Stimulated activated CD8-positive, alpha-beta memory T cell treated with anti-CD3 and anti-CD28 coated beads, Interleukin-4, amount 100 ng/mL, for 1 hour (primary cell): ENCODE measurements at places on chromosomes 5 and 9.

DNA sequence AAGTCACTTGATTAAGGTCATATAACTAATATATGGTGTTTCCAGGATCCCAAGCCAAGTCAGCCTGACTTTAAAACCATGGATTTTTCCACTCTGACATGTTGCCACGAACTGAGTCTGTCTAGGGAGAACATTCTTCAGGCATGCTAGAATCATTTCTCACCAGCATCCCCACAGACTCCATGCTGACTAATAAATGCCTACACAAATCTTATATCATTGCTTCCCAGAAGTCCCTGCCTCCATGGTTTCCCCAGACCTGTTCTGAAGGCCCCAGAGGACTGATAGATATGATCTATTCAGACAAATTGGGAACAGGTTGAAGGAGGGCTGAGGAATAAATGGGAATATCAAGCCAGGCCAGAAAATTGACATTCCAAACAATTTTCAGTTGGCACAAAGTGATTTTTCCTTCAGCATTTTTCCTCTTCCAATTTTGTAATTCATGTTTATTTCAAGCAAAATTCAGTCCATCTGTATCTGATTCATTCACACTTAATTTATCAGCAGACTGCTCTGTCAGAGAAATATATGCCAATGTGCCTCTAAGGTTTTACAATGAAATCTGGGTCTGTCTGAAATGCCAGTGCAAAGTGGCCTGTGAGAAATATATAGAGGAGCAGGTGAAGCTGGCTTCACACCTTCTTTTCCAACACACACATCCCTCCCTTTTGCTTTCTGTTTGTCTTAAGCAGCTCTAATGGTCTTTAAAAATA, 413.6 kb upstream of the TNC start:
- no peak for DNase-seq

- no peak for DNase-seq
These were observed 50.1 kb downstream of the AMBP start for GRCh38 chr9:114027863-114028465.

- DNase-seq = no peak
These were observed at the start of gene GPR150 for GRCh38 chr5:95620030-95620869. GPR150 (plus strand) TSS chr5:95620087; CDS start chr5:95620276, 189 bp downstream.

- no peak for DNase-seq
These were observed 29.0 kb downstream of the TAS2R1 start for GRCh38 chr5:9601055-9601739.

DNA sequence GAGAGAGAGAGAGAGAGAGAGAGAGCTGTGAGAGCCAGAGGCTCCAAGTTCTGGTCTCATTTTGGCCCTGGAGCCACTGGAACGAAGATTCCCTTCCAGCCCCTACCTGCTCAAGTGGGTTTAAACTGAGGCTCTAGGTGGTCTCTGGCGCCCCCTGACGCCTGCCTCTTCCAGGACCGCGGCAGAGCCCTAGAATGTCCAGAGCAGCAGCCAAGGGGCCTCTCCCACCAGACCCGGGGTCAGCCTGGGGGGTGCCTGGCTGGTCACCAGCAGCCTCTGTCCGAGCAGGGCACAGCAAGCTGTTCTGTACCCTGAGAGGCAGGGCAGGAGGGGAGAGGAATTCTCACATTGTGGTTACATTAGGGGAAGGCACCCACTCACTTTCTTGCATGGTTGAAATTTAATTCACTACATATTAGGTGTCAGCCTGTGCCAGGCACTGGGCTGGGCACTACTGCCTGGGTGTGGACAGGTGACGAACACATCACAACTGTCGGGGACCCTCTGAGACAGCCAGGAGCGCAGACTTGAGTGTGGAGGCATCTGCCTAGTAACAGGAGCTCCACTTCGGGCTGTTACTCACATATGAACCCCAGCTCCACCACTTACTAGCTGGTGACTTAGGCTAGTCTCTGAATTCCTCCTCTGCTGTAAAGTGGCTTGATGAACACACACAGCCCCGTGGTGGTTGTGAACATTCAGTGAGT, 44.5 kb downstream of the AMBP start:
- DNase-seq = no peak

DNA sequence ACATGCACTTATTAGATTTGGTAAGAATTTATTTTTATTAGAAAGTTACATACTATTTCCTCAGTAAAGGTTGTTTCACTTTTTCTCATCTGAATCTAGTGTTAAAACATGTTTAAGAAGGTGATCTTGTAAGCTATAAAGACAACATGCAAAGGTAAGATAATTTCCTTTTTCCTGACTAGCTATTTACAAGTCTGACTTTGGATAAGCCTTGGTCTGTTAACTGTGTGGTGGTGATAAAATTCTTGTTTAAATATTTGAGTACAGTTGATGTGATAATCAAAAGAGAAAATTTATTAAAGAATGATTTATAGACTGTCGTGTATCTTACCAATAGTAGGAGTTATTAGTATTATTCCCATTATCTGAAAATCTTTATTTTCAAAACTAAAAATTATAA, 36.9 kb upstream of the GPR21 start:
- no peak for DNase-seq

- DNase-seq = no peak
These were observed 66.5 kb downstream of the SEMA5A start for GRCh38 chr5:9479361-9479760.

DNA sequence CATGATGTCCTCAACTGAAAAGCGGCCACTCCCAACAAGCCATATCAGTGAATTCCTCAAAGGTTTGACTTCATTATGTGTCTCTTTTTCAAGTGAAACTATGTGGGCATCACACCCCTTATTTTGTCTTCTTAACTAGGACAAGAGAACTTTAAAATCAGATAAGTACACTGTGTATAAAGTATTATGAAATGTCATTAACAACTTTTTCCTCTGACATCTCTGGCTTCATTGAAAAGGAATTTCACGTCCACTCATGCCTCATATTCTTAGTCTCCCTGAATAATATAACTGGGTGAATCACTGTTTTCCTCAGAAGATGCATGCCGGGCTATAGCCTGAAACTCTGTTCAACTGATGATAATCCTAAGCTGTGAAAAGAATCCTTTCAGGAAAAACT, 415.8 kb downstream of the ACTL7B start:
- DNase-seq = no peak

DNA sequence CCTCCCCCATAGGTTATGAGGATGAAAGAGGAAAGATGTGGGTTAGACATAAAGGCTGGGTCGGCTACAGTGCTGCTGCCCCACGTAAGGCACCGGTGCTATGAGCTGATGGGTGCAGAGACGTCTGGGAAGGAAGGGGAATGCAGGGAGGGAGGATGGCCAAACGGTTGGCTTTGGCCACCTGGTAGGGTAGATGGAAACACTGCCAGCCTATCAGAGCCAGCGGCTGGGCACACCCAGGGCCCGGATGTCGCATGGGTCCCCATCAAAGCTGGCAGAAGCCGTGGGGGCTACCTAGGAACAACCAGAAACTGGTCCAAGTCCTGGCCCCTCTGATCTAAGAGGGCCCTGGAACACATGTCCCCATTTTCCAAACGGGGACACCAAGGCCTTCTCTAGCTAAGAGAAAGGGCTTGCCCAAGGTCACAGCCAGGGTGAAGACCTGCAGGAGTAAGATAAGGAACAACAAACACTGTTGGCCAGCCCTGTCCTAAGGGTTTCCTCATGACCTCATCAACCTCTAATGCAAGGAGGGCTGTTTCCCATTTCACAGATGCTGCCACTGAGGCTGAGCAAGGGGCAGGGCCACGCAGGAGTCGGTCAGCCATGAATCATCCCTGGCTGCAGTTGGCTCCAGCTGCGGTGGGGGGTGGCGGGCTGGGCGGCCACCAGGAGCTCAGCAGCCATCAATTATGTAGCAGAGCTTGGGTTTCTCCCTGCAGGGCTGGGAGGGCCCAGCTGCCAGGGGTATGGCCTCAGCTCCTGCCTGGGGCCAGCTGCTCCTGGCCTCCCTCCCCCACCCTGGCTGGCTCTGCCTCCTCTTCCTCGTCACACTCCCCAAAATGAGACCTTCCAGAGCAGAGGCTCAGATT, 4.9 kb downstream of the SH3GLB2 start:
- DNase-seq = no peak

- DNase-seq = no peak
These were observed 199.6 kb downstream of the KCTD16 start for GRCh38 chr5:144370273-144370672.

DNA sequence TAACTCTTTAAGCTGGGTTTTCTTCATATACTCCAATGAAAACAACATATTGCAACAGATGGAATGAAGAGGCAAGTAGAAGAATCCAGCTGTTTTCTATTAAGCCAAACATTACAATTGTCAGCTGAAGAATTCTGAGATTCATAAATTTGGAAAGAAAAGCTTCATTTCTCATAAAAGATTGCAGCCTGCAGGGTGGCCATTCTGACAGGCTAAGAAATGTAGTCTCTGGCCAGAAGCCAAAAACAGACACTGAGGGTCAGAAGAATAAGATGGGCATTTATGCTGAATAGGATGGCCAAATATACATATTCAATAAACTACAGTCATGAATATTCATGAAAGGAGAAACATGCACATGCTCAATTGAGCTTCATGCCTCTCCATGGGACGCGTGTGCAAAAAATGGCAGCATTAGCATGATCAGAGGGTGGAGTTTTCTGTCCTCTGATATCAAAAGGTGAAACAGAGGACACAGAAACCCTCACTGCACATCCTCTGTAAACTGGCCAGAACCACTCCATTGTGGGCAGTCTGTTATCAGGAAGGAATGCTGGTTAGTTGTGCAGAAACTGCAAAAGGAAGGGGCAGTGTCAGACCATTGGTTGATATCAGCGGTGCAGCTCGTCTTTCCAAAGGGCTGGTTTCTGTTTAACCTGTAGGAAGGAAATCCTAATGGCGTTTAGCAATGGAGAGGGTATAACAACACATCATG, 50.2 kb downstream of the FXN start:
- DNase-seq = no peak

DNA sequence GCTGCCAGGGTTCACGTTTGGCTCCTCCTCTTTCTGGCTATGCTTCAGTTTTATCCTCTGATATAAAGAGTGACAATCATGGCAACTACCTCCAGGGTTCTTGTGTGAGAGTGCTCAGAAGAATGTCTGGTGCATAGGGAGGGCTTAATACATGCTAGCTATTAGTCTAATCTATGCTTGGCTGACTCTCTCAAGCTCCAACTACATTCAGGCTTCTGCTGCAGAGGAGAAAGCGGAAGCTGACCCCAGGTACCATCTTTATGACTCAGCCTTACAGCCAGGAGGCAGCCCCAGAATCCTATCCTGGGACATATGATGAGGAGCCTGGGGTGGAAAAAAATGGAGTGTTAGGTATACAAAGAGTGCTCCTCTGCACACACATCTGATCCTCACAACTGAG, 32.1 kb upstream of the RASGRF2 start:
- DNase-seq = no peak

GRCh38 chr9:129962889-129963703, 79.9 kb downstream of the FNBP1 start:
- peak; percentile 52 for DNase-seq

DNA sequence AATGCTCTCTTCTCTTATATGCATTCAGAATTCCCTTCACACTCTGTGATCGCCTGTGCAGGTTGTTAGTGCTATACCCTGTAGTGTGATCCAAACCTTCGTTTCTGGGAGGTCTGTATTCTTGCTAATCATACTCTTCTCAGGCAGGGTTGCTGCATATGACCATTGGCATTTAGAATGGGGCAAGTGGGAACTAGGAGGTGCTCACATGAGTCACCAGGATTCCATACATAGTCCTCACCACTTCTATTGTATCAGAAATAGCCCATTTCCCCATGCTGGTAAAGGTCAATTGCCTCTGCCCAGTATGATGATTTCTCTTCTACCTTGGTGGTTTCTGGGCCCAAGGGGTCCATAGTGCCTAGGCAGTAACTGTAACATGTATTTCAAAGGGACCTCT, 443.5 kb upstream of the CDH6 start:
- DNase-seq = no peak

- no peak for DNase-seq
These were observed 356.1 kb downstream of the SPOCK1 start for GRCh38 chr5:137142764-137143605.

DNA sequence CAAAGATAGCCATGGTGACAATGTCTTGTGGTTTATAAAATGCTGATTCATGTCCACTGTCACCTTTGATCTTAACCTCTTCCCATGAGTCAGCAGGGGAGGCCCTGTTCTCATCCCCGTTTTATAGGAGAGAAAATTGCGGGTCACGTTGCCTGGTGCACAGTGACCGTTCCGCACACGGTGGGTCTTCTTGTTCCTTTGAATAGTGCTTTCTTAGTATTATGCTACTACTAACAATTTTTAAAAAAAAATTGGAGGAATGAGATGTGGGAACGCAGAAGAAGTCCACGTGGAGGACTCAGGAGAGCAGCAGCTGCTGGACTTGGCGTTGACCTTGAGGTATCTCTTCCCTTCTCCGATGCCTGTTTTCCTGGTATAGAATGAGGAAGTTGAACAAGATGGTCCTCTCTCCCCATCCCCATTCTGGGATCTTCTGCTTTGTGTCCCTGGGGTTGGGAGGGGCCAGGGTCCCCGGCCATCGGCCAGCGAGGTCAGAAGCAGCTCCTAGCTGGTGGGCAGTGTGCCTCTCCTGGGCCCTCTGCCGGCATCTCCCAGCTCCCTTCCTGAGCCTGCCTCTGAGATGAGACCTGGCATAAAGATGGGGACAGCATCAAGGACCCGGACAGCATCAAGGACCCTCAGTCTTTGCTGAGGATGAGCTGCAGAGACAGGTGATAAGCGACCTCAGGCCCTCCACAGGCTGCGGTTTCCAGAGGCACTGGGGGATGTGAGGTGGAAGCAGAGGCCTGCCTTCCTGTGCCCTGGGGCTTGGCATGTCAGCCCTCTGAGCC, 143.9 kb downstream of the C9orf50 start:
- DNase-seq = no peak

DNA sequence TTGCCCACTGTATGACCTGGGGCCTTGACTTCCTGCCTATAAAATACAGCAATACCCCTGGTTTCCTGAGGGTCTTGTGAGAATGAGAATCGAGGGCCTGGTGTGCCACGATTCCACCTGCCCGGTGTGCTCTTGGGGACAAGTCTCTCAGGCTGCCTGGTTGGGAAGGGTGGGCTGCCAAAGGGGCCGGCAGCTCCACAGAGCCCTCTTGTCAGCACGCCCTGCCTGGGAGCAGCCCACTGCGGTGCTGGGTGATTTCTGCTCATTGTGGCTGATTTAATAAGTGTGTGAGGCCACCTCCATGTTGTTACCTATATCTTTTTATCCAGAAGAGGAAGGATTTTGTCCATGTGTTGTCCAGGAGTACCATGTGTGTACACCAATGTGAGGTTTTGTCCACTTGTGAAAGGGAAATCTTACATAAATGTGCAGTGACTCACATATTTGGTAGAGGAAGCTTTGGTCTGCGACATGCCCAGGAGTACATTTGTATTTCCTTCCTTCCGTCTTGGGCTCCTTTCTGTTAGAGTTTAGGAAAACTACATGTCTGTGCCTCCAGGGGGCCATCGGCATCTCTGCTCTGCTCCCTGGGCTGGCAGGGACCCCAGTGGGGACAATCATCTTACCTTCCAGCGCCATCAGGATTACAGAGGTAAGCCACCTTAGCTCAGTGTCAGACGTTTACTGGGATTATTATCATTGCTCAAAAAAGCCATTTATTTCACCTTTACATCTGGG, 108.6 kb downstream of the PHF2 start:
- DNase-seq = no peak
